ENCODE measurements at places on chromosomes 6 and 20. TPM values are rescaled to one million over a fixed set of nuclear protein-coding genes. Genes with fewer than 3 reads are reported as not detected.

PRDM13 gene
- not detected for total RNA-seq

GRCh38 chr6:113664909-113665308 is 192.2 kb upstream of the MARCKS start:
- H3K27ac ChIP-seq = no peak overlapping the region
- no peaks in the 10 kb centered on the region for H3K27me3 ChIP-seq
- H3K4me3 ChIP-seq = no peak overlapping the region

PBOV1 gene
- not detected for total RNA-seq

CHRNA4 gene
- 4.6 TPM for total RNA-seq

CST5 gene
- not detected for total RNA-seq

PGC gene
- not detected for total RNA-seq

CBLN4 gene
- not detected for total RNA-seq

Data from right lobe of liver (tissue), 6 donors.